Occipital lobe (tissue), 3 donors: ENCODE measurements at places on chromosomes 2 and 18. TPM values are rescaled to one million over a fixed set of nuclear protein-coding genes. Genes with fewer than 3 reads are reported as not detected.

Gene C2orf78
- not detected for total RNA-seq

Gene UPP2
- 1.7 TPM for total RNA-seq

Gene SPP2
- total RNA-seq = not detected

Gene TXNDC2
- total RNA-seq = not detected

Gene MOGAT1
- total RNA-seq = not detected

Gene G6PC2
- not detected for total RNA-seq

Gene NAT8
- not detected for total RNA-seq

Gene IL36G
- total RNA-seq = not detected

Gene ACMSD
- total RNA-seq = not detected

Gene PRKAG3
- not detected for total RNA-seq

Gene DYNAP
- total RNA-seq = not detected

Gene LHCGR
- total RNA-seq = 0.16 TPM

Gene DOK1
- total RNA-seq = 3.4 TPM

Gene CACNB4
- total RNA-seq = 70.2 TPM

GRCh38 chr2:175445281-175445680 lies 263.8 kb upstream of the ATP5MC3 start:
- no peak for DNase-seq

- no peak for DNase-seq
Measured at GRCh38 chr2:198968545-198968944, 489.2 kb downstream of the SATB2 start.

GRCh38 chr2:70041663-70042062 lies 45.6 kb upstream of the PCBP1 start:
- DNase-seq = no peak

- DNase-seq = no peak
Measured at GRCh38 chr2:180630756-180631155, 349.6 kb upstream of the UBE2E3 start.

GRCh38 chr18:191725-192124 lies 33.4 kb downstream of the USP14 start:
- DNase-seq = no peak

- DNase-seq = no peak
Measured at GRCh38 chr2:21281791-21282514, 158.2 kb downstream of the TDRD15 start.

DNA sequence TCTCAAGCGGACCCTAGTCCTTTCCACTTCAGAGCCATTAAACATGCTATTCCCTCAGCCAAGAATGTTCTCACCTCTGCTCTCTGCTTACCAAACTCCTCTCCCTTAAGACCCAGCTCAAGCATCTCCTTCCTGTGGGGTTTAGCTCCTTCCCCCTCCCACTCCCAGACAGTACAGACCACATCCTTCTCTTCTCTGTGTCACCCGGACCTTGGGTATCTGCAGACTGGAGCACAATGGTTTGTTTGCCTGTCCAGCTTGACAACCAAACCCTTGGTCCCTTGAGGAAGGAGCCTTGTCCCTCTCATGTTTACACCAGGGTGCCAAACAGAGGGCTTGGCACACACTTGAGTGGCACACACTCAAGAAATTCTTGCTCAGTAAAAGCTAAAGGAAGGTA lies 4.1 kb upstream of the CD8A start:
- DNase-seq = no peak

DNA sequence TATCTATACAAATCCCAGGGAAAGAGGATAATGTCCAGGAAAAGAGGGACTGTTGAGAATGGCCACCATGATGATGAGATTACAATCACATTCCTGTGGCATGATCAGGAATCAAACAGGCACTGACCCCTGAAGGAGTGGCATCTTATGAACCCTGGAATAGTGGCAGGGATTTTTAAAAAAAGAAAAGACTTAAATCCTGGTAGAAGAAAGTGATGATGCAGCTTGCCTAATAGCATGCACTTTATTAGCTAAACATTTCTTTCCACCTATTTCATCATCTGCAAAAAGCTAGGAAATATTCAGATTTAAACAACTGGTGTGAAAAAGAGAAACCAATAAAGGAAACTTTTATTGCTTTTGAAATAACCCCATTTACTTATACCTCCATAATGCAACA lies 87.2 kb upstream of the FSHR start:
- no peak for DNase-seq

DNA sequence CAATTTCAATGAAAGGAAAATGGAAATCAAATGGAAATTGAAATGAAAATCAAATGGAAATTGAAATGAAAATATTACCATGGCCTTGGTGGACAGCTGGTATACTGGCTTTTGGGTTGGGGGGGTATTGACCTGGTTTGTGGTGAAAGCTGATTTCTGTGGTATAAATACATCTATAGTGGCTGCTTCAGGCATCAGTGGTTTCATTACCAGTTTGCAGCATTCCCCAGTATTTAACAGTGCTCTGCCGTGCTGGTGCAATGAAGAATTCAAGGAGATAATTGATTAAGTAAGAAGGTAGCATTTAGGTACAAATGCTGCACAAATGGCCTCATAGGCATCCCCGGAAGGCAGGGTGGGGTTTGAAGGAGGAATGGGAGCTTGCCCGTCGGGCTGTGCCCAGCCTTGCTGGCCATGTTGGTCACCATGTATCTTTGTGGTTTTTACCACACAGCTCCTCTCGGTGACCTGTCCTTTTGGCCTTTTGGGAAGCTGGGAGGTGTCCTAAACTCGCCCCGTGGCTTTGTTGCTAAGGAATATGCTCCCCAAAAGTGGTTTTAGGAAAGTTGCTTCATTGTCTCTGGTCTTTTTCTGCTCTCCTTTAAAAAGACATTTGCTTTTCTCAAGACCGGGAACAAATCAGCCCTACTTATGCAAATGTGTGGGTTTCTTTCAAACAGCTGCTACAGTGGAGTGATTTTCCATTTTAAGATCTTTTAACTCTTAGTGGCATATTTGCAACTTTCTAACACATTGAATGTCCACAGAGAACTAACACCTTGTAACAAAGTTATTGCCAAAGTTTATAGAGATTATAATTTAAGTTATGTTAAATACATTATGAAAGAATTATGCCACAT lies 28.6 kb downstream of the SNTG2 start:
- DNase-seq = no peak

GRCh38 chr2:188607501-188607900 lies 315.8 kb downstream of the GULP1 start:
- no peak for DNase-seq

DNA sequence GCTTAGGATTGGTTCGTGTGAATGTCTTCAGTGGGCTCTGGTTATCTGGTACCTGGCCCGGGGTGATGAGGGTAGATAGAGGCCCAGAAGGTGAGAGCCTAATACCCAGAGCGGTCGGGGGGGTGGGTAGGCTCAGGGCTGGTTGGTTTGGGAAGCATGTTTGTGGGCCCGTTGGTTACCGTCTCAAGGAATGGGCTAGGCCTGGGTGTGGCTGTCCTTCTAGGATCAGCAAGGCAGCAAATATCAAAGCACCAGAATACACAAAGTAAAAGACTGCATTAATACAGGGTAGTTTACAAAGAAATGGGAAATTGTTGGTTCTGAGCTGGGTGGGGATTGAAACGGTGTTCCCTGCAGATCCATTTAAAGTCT lies 6.0 kb upstream of the IL1R2 start:
- DNase-seq = no peak

DNA sequence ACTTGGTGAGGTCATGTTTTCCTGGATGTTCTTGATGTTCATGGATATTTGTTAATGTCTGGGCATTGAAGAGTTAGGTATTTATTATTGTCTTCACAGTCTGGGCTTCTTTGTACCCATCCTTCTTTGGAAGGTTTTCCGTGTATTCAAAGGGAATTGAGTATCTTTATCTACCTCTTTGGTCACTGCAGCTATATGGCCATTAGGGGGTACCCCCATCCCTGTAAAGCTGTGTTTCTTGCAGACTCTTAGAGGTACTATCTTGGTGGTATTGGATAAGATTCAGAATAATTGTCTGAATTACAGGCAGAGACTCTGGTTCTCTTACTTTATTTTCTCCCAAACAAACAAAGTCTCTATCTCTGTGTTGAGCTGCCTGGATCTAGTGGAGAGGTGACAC lies 401.6 kb upstream of the FSIP2 start:
- no peak for DNase-seq

- no peak for DNase-seq
Measured at GRCh38 chr2:227748079-227748478, 2.4 kb downstream of the SCYGR8 start.

DNA sequence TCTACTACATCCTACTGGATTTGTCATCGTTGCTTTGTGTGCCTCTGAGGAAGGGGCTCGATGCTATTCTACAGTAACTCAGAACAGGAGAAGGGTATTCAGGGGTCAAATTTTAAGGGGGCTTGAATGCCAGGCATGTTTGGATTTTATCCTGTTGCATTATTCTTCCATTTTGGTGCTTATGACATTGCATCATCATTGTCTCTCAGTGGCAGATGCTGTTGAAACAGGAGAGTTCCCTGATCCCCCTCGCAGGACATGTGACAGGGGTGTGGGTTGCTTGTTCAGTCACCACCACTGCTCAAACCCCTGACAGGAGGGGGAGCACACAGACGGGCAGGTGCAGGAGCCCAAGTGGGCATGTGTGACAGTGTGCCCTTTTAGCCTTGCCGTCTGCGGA lies 156.7 kb downstream of the SLC4A3 start:
- DNase-seq = no peak

DNA sequence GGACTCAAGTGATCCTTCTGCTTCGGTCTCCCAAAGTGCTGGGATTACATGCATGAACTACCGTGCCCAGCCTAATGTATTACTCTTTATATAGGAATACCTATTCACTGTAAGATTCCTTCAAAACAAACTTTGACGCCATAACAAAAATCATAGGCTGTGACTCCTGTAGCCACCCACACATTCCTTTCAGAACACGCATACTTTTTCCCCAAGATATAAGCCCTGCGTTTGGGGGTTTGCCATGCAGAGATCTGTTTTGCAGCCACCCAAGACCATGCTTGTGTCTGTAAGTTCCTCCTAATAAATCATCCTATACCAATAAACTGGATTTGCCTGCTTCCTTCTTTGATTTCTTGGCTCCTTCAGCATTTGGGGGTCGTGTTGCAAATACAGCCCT lies 46.0 kb upstream of the STON1 start:
- no peak for DNase-seq

- no peak for DNase-seq
Measured at GRCh38 chr2:215644233-215644897, 208.5 kb upstream of the FN1 start.

GRCh38 chr2:99858951-99859596 lies 283.3 kb downstream of the AFF3 start:
- no peak for DNase-seq

DNA sequence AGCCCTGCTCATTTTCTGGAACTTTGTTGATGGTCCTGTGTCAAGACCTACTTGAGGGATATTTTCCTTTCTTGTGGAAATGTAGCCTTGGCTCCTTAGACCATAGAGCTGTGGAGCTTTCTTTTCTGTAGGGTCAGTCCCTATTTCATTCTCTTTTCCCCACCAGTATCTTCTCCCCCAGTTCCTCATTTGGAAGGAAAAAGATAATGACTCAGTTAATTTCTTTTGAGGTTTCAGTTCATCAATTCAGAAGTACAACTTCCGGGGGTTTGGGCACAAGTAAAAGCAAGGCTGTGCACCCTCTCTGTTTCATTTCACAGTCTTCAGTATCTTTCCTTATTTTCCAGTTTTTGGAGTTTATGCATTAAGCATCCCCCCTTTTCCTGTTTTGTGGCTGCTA lies 70.7 kb downstream of the CDC42EP3 start:
- no peak for DNase-seq

DNA sequence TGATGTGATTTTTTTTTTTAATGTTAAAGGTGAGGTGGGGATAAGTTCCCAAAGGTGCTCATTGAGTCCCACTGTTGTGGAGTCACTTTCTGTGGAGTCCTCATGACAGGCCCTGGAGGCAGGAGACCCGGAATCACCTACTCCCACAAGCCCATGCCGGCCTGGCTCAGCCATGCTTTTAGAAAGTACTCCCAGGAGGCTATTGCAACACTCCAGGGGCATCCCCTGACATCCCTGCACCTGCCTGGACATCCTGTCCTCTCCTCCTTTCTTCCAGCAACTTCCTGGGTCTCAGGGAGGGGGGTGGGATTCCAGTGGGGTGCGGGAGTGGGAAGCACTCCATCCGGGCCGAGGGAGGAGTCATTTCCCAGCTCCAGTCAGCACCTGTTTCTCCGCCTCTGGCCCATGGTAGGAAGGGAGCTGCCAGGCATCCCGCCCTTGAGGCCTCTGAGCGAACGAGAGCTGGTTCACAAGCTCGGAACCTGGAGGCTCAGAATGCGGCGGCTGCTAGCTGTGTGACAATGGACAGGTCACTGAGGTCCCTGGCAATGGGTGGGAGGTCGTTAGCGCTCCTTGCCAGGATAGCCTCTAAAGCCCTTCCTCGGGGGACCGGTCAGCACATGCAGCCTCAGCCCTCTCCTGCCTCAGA lies 163.9 kb upstream of the ID2 start:
- DNase-seq = no peak

- DNase-seq = no peak
Measured at GRCh38 chr2:241039416-241039815, 41.0 kb downstream of the SNED1 start.
